Ammon's horn (tissue), 1 donor: ENCODE measurements at places on chromosomes 13 and 19.

DNA sequence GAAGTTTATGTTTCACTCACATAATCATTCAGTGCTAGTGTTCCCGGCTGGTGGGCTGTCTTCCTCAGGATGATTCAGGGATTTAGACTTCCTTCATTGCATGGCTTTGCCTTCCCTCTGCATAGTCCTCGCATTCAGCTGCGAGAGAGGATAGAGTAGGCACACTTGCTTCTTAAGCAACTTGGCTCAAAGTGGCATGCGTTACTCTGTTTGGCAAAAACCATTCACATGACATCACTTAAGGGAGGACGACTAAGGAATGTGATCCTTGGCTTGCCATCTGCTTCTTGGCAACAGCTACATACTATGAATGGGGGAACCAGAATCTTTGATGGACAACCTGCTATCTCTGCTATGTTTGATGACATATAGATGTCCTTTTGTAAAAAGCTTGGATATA lies 359.3 kb downstream of the TDRD3 start:
- DNase-seq = peak; percentile 9

GRCh38 chr13:36806102-36806501 lies 12.9 kb upstream of the RFXAP start:
- peak; percentile 21 for DNase-seq

GRCh38 chr13:24338721-24339120 lies 29.3 kb downstream of the C1QTNF9 start:
- no peak for DNase-seq

GRCh38 chr13:100674572-100674871 lies at the start of gene TMTC4:
Gene TMTC4 (minus strand): TSS chr13:100674795. CDS start chr13:100670362, 4,433 bp downstream.
- no peak for DNase-seq

DNA sequence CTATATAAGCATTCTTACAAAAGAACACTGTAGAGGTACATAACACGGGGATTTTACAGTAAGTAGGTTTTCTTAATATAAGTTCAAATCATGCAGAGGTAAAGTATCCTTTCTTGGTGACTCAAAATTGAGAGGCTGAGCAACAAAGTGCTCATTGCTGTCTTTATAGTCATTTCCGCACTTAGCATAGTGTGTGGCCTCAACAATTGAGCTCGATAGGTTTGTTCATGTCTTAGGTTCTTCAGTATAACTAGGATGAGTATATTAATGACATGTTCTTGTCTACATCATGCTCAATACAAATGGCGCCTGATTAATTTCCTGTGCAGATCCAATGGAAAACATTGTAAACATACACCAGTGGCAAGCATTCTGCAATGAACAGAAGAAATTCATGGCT lies 1.4 kb downstream of the WDFY2 start:
- DNase-seq = peak; percentile 15
